ENCODE measurements at places on chromosomes 3 and 15.

DNA sequence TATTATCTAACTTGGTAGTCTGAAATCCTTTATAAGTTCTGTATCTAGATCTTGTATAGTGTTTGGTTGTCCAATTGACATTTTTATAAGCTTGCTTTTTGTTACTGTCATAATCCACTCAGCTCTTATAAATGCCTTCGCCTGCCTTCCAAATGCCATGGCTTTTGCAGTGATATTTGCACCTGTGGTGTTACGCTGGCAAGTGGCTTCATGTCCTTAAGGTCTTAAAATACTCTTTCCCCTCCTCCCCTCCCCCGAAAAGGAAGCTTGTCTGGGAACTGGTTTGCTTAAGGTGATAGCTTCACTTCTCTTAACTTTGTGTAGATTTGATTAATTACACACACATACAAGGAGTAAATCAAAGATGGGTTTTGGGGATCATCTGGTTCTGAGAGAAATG is 62.0 kb downstream of the ABHD2 start:
- no peak for DNase-seq
- peaks cover 6% of the 10 kb centered on the region for H3K4me1 ChIP-seq
- no peaks in the 10 kb centered on the region for H3K27me3 ChIP-seq
- no peak overlapping the region for H3K27ac ChIP-seq

- peak overlapping the region; percentile 99 for H3K27ac ChIP-seq
- H3K27me3 ChIP-seq: peaks cover 8% of the 10 kb centered on the region
- peaks cover 52% of the 10 kb centered on the region for H3K4me1 ChIP-seq
- peaks cover 35% of the 10 kb centered on the region for H3K36me3 ChIP-seq
Observed at GRCh38 chr3:159763602-159764489, 224.8 kb upstream of the IL12A start.

GRCh38 chr3:192844836-192845525 is 72.7 kb downstream of the MB21D2 start:
- H3K4me1 ChIP-seq: peaks cover 52% of the 10 kb centered on the region
- peak; percentile 67 for DNase-seq
- H3K4me3 ChIP-seq: no peak overlapping the region

GRCh38 chr3:32816439-32817256 is 1.1 kb upstream of the TRIM71 start:
- H3K4me3 ChIP-seq: peak overlapping the region; percentile 51
- no peak for DNase-seq
- peaks cover 44% of the 10 kb centered on the region for H3K27me3 ChIP-seq
- peaks cover 8% of the 10 kb centered on the region for H3K36me3 ChIP-seq

DNA sequence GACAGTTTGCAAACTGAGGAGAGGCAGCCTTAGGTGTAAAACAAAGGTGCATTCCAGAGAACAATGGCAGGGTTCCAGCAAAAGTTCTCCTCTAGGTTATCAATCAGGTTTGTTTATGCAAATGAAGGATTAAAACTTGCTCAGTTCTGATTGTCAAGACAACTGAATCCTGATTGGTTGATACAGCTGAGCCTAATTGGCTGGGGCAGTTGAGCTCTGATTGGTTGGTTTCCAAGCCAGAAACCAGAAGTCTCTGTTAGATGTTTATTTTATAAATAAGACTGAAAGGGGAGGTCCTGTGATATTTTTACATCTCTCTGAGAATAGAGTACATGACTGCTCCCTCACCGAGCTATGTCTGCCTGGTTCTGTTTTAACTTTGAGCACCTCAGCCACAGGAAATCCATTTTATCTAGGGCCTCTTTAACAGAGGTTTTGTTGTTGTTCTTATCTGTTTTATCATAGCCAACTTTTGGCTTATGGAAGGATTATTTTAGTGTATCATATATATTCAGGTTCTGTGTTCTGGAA is 37.8 kb downstream of the PPM1L start:
- H3K36me3 ChIP-seq: no peaks in the 10 kb centered on the region
- H3K4me3 ChIP-seq: no peak overlapping the region
- H3K27ac ChIP-seq: no peak overlapping the region
- no peak for DNase-seq
- no peaks in the 10 kb centered on the region for H3K27me3 ChIP-seq
- H3K4me1 ChIP-seq: no peaks in the 10 kb centered on the region

- peaks cover 35% of the 10 kb centered on the region for H3K4me1 ChIP-seq
- peaks cover 42% of the 10 kb centered on the region for H3K36me3 ChIP-seq
- H3K4me3 ChIP-seq: no peak overlapping the region
- no peak overlapping the region for H3K27ac ChIP-seq
- no peaks in the 10 kb centered on the region for H3K27me3 ChIP-seq
Observed at GRCh38 chr15:85581495-85581894, 201.1 kb downstream of the AKAP13 start.

- no peak for DNase-seq
- no peak overlapping the region for H3K27ac ChIP-seq
- peaks cover 3% of the 10 kb centered on the region for H3K27me3 ChIP-seq
- H3K4me3 ChIP-seq: no peak overlapping the region
- no peaks in the 10 kb centered on the region for H3K36me3 ChIP-seq
Observed at GRCh38 chr3:167885277-167885676, 149.8 kb downstream of the SERPINI1 start.

DNA sequence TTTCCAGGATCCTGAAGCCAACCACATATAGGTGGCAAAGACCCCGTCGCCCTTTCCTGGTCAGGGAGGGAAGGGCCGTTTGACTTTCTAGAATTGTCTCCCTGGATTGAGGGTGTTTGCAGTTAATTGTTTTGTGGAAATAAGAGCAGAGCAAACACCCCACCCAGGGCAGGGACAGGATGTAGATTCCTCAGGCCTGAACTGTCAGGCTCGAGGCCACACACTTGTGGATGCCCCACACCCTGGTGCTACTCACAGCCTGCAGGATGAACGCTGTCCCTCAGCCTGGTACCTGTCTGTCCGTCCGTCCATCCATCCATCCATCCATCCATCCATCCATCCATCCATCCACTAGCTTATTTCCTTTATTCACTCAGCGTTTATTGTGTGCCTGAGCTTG is 29.9 kb upstream of the FLNB start:
- no peaks in the 10 kb centered on the region for H3K27me3 ChIP-seq
- peak overlapping the region; percentile 75 for H3K27ac ChIP-seq
- H3K4me1 ChIP-seq: peaks cover 68% of the 10 kb centered on the region
- H3K36me3 ChIP-seq: no peaks in the 10 kb centered on the region

GRCh38 chr3:172592898-172593669 is 69.9 kb upstream of the TNFSF10 start:
- H3K4me3 ChIP-seq: no peak overlapping the region
- no peak overlapping the region for H3K27ac ChIP-seq
- H3K4me1 ChIP-seq: no peaks in the 10 kb centered on the region
- H3K27me3 ChIP-seq: peaks cover 3% of the 10 kb centered on the region
- DNase-seq: no peak
- H3K36me3 ChIP-seq: no peaks in the 10 kb centered on the region

DNA sequence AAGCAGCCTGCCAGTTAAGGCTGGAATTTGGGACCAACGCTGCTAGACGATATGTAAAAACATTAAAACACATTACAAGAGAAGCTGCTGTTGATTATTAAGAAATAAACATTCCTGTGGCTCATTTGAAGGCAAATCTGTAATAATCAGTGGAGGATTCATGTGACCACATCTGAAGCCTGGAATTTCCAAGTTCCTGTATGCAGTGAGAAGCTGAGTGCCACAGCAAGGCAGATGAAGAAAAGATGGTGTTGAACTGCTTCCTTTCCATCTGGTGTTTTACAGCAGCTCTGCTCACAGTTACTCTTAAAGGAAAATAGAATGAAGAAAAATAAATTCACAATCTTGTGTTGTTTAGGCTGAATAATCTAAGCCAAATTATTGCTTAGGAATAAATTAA is 139.3 kb upstream of the ROBO2 start:
- no peak for DNase-seq
- no peaks in the 10 kb centered on the region for H3K27me3 ChIP-seq

DNA sequence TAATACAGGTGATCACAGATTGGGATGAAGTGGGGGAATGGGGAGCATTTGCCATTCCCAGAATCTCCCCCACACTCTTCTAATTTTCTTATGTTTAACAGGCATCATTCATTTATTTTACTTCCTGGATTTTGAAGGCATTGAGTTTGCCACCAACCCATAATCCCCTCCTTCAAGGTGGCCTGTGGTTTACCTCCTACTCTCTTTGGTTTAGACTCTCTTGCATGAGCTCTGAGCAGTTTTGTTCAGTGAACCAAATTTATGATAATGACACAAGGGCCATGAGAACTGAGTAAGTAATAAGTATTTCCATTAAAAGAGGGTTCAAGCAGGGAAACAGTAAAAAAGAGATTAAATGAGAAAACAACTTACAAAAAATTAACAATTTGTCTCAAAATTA is 703.1 kb upstream of the CFAP20DC start:
- H3K27me3 ChIP-seq: peaks cover 5% of the 10 kb centered on the region
- no peaks in the 10 kb centered on the region for H3K36me3 ChIP-seq
- no peak for DNase-seq
- no peaks in the 10 kb centered on the region for H3K4me1 ChIP-seq
- no peak overlapping the region for H3K4me3 ChIP-seq

DNA sequence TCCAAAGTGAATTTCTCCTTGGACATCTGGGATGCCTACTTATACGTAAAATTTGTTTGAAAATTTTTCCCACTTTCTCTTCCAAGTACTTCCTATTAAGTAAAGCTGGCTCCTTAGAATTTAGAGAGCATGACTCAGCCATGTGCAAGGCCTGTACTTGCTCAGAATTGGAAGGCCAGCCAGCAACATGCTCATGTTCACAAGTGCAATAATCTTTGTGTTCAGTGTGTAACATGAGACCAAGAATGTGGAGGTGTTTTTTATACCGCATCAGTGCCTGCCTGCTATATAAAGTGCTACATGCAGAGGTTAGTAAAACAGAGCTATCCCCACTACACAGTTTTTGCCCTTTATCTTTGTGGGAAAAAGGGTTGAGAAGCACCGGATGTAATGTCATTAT is 151.9 kb upstream of the FEZF2 start:
- H3K27ac ChIP-seq: no peak overlapping the region
- peaks cover 9% of the 10 kb centered on the region for H3K4me1 ChIP-seq
- no peak overlapping the region for H3K4me3 ChIP-seq
- H3K27me3 ChIP-seq: peaks cover 14% of the 10 kb centered on the region
- DNase-seq: no peak

DNA sequence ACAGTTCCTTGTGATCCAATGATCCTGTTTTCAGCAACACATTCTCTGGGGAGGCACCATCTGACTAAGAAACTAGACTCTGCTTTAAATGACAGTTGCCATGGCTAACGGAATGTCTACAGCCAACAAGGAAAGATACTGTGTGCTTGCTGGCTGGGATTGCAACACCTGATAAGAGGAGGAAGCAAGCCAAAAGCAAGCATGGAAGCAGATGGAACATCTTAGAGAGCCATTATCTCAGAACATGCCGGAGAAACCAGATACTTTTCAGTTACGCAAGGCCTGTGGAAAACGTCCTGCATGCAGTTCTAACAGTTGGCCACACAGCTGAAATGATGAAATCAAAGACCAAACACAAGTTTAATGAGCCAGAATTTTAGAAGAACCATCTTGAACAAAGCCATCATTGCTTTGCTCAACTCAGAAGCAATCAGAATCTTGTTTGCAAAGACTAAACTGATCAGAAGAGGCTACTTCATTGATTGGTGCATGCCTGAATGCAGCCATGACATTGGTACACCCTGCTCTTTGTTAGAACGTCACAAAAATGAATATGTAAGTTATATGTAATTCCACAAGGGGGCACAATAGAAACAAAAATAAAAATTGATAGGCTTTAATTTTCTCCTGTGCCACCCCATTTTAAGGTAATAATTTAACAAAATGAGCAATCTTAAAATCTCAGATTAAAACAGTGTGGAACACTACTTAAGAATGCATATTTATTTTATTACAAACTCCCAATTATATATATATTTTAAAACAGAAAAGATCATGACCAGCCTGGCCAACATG is 50.8 kb downstream of the GXYLT2 start:
- peak; percentile 92 for DNase-seq
- peak overlapping the region; percentile 76 for H3K4me3 ChIP-seq
- peak overlapping the region; percentile 76 for H3K27ac ChIP-seq
- no peaks in the 10 kb centered on the region for H3K36me3 ChIP-seq

DNA sequence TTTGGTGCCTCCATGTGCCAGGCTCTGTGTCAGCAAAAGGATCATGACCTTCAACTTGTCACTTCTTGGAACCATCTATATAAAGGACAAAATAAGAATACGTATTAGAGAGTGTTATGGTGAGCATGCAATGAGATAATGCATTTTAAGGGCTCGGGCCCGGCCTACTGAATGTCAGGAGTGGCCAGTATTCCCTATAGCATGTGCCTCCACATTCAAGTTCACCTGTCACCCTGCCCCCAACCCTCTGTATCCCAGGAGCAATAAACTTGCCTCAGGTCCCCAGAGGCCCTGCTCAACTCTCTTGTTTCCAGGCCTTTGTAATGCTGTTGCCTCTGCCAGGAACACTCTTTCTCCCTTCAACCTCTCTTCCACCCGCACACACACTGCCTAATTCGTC is 90.2 kb upstream of the SLC6A11 start:
- H3K36me3 ChIP-seq: no peaks in the 10 kb centered on the region
- H3K4me1 ChIP-seq: no peaks in the 10 kb centered on the region
- H3K27ac ChIP-seq: no peak overlapping the region
- no peak overlapping the region for H3K4me3 ChIP-seq

DNA sequence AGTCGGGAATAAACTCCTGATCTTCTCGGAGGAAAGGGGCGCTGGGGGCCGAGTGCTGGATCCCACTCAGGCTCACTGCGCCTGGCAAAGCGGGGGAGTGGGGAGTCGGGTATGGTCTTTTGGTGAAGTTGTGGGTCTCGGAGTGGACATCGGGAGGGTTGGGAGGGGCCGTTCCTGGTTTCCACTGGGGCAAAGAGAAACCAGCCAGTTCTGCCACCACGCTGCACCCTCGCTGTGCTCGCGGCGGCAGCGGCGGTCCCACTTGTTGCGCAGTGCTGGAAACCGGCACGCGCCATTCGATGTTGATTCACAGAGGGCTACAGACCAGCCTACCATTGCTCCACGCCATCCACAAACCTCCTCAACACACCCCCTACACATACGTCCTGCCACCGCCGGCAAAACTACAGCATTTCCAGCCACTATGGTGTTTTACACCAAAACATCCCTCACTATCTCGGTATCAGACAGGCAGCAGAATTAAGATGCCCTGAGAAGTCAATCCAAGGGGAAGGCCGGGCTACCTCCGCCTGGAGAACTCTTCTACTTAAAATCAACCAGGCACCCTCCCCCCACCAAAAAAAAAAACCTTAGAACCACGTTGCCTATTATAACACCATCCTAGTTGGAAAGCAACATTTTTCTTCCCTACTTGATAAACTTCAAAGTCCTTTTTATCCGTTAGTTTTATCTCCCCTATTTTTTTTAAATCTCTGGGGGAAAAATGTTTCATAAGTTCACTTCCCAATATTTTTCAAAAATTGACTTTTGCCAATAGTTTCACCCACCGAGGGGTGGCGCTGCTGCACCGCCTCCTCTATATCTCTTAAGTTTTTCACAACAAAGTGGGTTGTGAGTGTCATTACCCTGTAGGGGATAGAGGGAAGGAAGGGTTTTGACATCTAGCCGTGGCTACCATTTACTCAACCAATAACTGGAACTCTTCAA is 3.6 kb downstream of the BCL6 start:
- peak; percentile 63 for DNase-seq
- H3K27me3 ChIP-seq: peaks cover 5% of the 10 kb centered on the region
- H3K4me1 ChIP-seq: peaks cover 65% of the 10 kb centered on the region
- peak overlapping the region; percentile 100 for H3K27ac ChIP-seq
- H3K36me3 ChIP-seq: peaks cover 14% of the 10 kb centered on the region

Measured in HFFc6 (cell line).